ENCODE measurements at places on chromosomes 1 and 21. TPM values are rescaled to one million over a fixed set of nuclear protein-coding genes. Genes with fewer than 3 reads are reported as not detected.
A peak's percentile ranks its signal among the peaks of the same experiment; 100 is the strongest.

The PTAFR gene
- total RNA-seq: 0.18 TPM

The CASZ1 gene
- total RNA-seq: 11.2 TPM

DNA sequence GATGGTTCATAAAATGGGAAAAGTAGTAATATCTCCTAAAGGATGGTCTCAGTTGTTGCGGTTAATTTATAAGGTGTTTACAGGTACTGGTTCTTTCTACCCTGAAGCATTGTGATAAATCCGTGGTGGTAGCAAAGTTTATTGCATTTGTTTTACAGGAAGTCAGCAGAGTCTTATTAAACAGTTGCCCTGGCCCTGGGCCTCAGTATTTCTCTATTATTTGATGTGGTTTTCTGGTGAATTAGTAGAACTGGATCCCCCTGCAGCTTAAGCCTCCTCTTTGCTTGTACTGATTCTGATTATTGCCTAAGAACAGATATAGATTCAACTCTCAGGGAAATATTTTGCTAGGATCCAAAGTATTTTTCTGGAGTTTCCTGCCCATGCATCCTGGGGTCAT lies 76.4 kb upstream of the CD55 start:
- no peak for DNase-seq
- H3K4me3 ChIP-seq: no peak overlapping the region

DNA sequence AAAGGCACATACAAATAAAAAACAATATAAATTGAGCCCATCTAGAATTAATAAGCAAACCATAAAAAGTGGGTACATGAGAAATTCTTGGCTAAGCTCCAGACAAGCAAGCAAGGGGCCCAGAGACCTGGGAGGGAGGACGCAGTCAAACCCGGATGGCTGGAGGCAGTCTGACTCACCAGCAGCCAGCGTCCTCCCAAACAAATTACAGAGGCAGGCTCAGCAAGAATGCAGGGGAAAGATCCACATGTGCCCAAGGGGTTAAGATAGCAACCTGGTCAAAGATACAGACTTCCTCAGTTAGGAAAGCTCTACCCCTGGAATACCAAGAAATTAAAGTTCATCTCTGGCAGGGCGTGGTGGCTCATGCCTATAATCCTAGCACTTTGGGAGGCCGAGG lies 7.4 kb upstream of the TIAM1 start:
- H3K27ac ChIP-seq: peak overlapping the region; percentile 78
- H3K4me3 ChIP-seq: no peak overlapping the region
- no peaks in the 10 kb centered on the region for H3K27me3 ChIP-seq
- H3K4me1 ChIP-seq: peaks cover 35% of the 10 kb centered on the region
- no peak for DNase-seq

DNA sequence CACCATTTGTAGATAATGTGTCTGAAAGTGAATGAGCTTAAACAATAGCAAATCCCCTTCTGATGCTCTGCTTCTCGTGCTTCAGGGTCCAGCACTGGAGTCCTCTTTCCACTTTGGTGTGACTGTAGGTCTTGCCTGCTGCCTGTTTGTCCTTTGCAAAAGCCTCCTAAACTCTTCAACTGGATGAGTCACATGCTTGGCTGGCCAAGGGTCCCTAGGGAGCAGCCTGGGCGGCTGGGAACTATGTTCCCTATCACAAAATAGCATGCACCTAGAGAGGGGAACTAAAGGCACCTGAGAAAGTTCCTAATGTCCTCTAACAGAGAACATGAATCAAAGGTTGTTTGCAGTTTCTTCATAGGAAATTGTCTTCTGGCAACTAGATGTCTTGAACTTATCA lies 607.2 kb upstream of the PLXNA2 start:
- H3K27me3 ChIP-seq: peaks cover 4% of the 10 kb centered on the region
- H3K4me1 ChIP-seq: no peaks in the 10 kb centered on the region
- no peak overlapping the region for H3K4me3 ChIP-seq
- no peak for DNase-seq
- H3K36me3 ChIP-seq: no peaks in the 10 kb centered on the region
